ENCODE measurements at places on chromosomes 2 and 18. TPM values are rescaled to one million over a fixed set of nuclear protein-coding genes. Genes with fewer than 3 reads are reported as not detected.

DNA sequence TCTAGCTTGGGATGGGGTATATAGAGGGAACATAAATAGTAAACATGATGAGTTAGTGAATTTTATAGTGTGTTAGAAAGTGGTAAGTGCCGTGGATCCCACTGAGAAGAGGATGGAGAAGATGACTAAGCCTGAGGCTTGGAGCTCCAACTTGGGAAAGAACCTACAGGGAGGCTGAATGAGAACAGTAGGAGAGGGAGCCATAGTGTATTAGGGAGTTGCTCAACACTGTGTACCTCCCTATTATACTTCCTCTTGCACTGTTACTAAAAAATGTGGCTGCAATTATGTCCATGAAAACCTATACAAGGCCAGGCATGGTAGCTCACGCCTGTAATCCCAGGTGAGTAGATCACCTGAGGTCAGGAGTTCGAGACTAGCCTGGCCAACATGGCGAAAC is 2.9 kb upstream of the SLC19A3 start:
- no peak for DNase-seq

DNA sequence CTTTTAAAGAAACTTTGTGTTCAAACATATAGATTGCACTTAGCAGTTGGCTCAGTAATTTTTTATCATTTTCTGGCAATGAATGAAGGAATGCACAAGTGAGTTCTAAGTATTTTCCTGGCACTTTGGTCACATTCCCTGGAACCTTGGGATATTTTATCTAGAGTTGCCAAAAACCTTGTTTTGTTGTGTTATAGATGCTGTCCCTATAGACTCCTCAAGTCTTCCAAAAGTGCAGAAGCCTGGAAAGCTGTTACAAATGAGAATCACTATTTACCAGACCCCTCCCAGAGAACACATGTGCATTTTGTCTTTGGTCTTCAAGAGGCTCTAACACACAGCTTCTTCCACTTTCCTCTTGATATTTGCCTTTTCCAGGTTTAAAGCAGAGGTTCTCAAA is 108.3 kb downstream of the RND3 start:
- DNase-seq, result no peak

- DNase-seq, result no peak
Observed at GRCh38 chr2:82853299-82853698, 1605.8 kb downstream of the SUCLG1 start.

DNA sequence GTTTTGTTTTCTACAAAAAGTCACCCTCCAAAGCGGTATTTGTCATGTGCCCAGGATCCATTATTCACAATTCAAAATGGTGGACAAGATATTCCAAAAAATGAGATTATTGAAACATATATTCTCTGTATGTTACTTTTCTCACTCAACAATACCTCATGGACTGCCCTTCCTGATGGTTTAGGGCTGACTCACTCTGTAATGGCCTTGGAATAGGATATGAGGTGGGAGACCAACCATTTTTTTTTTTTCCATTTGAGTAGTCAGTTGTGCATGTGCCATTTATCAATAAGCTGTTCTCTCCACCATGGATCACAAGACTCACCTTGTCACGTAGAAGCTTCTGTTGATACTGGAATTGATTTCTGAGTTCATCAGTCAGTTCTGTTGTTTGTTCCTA is 64.5 kb downstream of the LYPD6 start:
- peak; percentile 6 for DNase-seq

DNA sequence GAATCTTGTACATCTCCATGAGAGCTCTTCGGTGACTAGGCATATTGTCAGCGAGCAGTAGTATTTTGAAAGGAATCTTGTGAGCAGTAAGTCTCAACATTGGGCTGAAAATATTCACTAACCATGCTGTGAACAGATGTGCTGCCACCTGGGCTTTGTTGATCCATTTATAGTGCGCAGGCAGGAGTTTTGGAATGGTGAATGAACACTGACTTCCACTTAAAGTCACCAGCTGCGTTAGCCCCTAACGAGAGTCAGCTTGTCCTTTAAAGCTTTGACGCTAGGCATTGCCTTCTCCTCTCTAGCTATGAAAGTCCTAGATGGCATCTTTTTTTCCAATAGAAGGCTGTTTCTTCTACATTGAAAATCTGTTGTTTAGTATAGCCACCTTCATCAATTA is 4.1 kb downstream of the ASB1 start:
- no peak for DNase-seq

SAG gene
- total RNA-seq, result not detected
